ENCODE measurements at places on chromosomes 13 and 19.

DNA sequence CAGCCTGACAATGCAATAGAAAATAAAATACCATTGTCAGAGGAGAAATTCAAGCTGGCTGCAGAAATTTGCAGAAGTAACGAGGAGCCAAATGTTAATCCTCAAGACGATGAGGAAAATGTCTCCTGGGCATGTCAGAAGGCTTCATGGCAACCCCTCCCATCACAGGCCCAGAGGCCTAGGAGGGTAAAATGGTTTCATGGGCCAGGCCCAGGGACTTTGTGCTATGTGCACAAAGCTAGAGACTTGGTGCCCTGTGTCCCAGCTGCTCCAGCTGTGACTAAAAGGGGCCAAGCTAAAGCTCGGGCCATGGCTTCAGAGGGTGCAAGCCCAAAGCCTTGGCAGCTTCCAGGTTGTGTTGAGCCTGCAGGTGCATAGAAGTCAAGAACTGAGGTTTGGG is 431.7 kb downstream of the LMO7 start:
- no peak for DNase-seq

- no peak for DNase-seq
These were observed 1.2 kb downstream of the CHST8 start for GRCh38 chr19:33622809-33623511.

DNA sequence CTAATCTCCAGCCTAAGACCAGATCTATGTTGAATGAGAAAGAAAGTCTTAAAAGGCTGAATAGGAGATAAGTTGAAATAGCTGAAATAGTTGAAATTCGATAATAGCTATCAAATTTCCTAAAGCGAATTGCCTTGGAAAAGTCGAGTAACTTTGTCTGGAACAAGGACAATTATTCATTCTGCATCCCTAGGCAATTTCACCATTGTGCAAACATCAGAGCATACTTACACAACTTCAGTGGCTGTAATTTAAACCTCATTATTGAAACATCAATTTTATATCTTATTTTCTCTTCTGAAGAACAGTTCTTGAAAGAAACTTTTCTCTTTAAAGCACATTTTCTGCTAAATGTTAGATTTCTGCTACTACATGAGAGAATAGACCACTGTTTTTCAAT is 13.6 kb downstream of the TNFSF13B start:
- no peak for DNase-seq

DNA sequence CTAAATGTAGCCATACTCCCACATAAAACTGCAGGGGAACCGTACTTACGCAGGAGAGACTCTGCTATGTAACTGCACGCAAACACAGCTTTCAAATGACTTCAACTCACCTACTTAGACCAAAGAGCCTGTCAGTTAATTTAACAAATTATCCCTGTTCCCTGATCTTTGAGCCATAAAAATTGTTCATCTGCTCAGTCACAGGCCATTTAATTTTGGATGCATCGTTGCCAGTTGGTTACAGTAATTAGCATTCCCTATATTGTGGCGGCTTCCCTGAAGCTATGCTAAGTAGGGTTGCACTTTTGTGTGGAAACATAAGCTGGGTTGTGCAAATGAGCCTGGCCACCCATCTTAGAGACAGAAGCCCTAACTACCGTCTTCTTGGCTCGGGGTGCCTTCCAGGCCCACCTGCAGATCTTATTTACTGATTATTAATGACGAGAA is 21.2 kb upstream of the OBI1 start:
- DNase-seq = peak; percentile 50

GRCh38 chr19:29798774-29799497 is 12.9 kb upstream of the CCNE1 start:
- DNase-seq = no peak

DNA sequence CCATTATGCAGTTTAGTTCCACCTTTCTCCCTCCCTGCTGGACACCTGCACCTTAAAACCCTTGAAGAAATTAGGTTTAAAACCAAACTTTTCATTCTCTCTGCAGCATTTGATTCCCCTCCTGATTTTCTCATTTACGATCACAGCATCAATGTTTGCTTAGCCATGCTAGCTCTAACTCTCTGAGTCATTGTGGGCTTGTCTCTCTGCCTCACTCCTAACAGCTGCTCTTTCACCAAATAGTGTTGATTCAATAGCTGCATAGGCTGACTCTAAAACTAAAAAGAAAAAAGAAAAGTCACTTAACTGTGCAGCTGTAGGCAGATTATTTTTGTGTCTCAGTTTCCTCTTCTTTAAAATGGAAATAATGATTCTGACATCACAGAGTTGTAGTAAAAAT is 1124.9 kb downstream of the DIAPH3 start:
- DNase-seq = no peak

DNA sequence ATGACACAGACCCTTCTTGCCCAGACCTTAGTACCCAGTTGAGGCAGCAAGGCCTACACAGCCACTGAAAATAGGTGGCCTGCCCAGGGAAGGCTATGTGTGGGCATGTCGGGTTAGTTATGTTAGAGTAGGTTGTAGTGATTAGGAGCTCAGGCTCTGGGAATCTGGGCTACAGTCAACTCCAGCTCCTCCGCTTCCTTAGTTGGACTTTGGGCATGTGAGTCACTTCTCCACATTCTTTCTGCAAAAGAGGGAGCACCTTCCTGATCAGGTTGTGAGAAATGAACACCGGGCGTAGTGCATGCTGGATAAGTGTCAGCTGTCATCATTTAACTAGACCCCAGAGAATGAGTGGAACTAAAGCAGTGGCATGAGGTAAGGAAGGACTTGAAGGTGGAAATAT is 64.8 kb downstream of the ARHGAP35 start:
- no peak for DNase-seq

DNA sequence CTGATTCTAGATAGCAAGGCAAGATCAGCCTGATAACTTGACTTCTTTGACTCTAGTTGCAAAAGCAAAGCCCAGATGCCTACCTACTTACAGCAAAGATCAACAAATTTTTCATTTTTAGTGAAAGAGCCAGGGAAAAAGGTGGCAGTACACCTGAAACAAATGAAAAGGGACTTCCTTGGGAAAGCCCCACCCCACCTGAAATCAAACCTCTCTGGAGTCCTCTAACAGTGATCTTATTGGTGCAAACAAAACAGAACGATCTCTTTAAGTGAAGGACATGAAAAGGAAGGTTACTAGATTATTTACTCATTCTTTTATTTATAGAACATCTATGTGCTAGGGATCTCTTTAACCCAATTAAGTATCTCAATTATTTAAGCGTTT is 507 bp upstream of the LCP1 start:
- no peak for DNase-seq

DNA sequence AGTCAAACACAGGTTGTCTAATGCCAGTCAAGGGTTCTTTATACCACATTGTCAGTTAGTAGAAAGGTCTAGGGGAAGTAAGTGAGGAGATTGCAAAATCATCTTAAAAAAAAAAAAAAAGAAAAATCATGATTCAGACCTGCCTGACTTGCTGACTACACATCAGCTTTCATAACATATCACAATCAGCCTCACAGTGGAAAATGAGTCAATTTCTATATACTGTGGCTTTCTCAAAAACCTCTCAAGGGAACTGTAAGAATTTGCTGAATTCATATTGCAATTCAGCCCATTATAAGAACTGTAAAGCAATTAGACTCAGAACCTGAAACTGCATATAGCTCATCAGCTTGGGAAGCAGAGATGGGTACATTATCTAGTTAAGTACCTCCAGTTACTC is 75.3 kb upstream of the GPC6 start:
- DNase-seq = no peak

- no peak for DNase-seq
These were observed 3.0 kb downstream of the RPL13A start for GRCh38 chr19:49490287-49491029.

- DNase-seq = peak; percentile 79
These were observed at the start of gene MLLT1 for GRCh38 chr19:6279931-6280591. Gene MLLT1 (minus strand): TSS chr19:6279975. CDS start chr19:6279784, 191 bp downstream.

DNA sequence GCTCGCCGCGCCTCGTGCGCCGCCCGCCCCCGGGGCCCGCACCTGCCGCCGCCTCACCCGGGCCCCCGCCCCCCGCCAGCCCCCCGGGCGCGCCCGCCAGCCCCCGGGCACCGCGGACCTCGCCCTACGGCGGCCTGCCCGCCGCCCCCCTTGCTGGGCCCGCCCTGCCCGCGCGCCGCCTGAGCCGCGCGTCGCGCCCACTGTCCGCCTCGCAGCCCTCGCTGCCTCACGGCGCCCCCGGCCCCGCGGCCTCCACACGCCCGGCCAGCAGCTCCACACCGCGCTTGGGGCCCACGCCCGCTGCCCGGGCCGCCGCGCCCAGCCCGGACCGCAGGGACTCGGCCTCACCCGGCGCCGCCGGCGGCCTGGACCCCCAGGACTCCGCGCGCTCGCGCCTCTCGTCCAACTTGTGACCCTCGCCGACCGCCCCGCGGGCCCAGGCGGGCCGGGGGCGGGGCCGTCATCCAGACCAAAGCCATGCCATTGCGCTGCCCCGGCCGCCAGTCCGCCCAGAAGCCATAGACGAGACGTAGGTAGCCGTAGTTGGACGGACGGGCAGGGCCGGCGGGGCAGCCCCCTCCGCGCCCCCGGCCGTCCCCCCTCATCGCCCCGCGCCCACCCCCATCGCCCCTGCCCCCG is 17.2 kb downstream of the POLRMT start:
- no peak for DNase-seq

DNA sequence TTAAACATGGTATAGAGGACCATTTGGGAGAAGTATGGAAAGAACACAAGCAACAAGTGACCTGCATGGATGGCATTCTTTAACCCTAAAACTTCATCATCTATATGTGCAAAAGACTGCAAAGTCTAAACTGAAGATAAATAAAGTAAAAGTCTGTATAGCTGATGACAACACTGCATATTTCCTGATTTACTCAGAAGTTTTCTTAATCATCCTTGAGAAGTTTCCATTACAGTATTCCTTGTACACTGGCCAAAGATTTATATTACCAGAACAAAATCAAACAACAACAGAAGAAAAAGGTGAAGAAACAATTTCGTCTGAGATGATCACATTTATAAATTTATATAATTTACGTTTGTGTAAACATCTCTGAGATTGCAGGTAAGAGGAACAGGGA is 805.7 kb downstream of the PCDH9 start:
- no peak for DNase-seq

DNA sequence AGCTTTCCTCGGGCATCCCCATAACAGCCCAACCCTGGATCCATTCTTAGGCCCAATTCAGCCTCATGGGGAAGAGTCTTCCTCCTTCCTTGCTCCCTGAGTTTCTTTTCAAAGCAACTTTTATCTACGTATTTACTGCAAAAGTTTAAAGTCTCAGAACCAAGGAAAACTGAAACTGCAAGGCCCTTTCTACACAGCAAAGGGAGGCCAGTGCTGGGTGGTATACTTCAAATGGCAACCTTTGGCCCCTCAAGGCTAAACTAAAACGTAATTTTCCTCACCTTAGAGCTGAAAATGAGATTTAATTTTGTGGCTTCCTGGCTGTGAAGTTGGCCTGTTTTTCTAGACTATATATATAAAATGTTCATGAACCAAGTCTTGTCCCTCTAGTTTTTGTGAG is 5.6 kb downstream of the CDX2 start:
- no peak for DNase-seq

GRCh38 chr13:109043636-109044035 is 414.2 kb downstream of the MYO16 start:
- no peak for DNase-seq

- no peak for DNase-seq
These were observed 14.6 kb downstream of the LNX2 start for GRCh38 chr13:27605610-27606200.

GRCh38 chr19:47650700-47651099 is 41.8 kb downstream of the BICRA start:
- peak; percentile 56 for DNase-seq

DNA sequence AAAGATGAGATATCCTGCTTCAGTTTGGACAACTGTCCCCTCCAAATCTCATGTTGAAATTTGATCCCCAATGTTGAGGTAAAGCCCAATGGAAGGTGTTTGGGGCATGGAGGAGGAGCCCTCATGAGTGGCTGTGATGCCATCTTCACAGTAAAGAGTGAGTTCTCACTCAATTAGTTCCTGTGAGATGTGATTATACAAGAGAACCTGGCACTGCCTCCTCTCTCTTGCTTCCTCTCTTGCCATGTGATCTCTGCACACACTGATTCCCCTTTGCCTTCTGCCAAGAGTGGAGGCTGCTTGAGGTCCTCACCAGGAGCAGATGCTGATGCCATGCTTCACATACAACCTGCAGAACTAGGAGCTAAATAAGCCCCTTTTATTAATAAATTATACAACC is 86.9 kb downstream of the HSPH1 start:
- DNase-seq = no peak

DNA sequence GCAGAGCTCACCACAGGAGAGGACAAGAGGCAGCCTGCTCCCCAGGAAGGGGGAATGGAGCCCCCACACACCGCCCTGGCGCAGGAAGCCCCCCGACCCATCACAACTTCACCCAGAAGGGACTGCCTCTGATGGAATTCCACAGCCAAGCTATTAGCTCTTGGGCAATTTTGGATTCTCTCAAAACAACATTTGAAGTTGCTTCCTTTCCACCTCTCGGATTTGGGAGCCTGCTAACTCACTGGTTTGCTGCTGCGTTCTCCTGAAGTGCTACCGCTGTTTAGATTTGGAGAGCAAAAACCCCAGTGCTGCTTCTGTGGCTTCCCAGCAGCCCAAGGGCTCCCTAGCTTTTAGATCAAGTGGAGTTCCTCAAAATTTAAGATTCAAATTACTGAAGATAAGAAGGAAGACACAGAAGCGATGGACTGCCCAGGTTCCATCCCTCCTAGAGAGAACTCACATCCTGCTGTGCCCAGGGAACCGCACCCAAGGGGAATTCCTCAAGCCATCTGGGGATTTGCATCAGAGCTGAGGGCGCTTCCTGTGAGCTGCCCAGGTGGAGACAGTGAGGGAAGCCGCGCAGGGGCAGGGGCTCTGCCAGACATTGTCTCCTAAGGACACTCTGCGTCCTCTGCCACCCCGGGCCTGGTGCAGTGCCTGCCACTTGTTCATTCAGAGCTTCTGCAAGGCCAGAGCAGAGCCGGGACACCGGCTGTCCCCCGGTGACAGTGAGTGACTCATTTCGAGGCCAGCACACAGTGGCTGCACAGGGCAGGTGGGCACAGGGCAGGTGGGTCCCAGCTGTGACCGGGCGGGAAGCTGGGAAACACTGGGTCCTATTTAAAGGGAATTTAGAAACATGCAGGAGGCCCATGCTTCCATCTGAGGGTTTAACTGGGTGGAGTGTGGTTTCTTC is 45.5 kb downstream of the COL4A1 start:
- no peak for DNase-seq

- DNase-seq = no peak
These were observed 55.9 kb upstream of the SERP2 start for GRCh38 chr13:44317752-44318151.

DNA sequence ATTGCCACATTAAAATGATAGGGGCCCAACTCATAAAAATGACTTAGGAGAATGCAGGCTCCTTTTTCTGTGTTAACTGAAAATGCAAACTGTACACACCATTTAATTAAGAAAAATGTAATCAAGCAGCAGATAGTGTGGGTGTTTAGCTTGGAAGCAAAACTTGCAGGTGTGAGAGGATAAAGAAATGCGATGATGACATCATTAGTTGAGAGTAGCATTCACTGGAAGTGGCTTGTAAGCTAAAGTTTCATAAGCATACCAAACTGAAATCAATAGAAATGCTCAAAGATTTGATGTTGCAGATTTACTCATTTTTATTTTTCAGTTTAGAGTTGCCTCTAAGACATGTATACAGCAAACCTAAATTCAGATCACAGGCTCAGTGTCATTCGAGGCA is 86.6 kb downstream of the PRR20E start:
- DNase-seq = no peak
